ENCODE measurements at places on chromosomes 6 and 20.

- DNase-seq: no peak
Observed at GRCh38 chr6:1885576-1886011, 275.9 kb downstream of the FOXC1 start.

GRCh38 chr6:105484238-105485161 is 81.6 kb upstream of the PREP start:
- no peak for DNase-seq

DNA sequence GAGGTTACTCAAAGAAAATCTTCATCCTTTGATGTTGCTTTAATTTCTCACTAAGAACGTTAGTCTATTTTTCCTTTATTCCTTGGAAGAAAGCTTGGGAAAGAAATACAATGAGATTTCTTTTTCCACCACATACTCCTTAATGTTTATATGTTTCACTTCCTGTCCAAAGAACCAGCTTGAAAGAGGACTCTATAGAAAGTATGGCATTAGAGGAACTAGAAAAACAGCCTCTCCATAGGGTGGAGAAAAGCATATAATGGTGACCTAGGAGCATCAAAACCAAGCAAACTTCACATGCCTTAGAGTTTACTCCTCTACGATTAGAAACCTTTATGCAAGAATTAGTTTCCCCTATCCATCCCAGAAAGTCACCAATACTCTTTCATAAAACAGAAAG is 131.1 kb downstream of the OPRM1 start:
- no peak for DNase-seq

- DNase-seq: no peak
Observed at GRCh38 chr6:156627524-156627923, 149.7 kb upstream of the ARID1B start.

GRCh38 chr20:44961870-44962267 is 1.7 kb upstream of the TOMM34 start:
- DNase-seq: no peak

GRCh38 chr6:129812145-129812777 is 48.9 kb downstream of the TMEM244 start:
- DNase-seq: no peak

- DNase-seq: no peak
Observed at GRCh38 chr6:41372832-41373626, 37.6 kb downstream of the NCR2 start.

- no peak for DNase-seq
Observed at GRCh38 chr20:9348747-9349146, 165.6 kb upstream of the LAMP5 start.

DNA sequence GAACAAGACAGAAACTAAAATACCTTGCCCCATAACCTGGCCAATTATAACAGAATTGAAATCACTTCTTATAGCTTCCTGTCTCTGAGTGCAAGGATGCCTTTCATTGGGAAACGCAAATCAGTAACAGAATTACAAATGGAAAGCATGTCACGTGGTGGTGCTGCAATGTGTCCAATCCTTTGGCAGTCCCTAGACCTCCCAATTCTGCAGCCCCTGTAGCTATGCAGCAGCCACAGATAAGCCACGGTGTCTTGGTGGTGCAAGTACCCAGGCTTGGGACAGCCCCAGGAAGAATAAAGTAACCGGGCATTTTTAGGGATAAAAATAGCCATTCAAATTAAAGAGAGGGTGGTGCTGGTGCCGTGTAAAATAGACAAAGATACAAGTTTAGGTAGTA is 134.6 kb upstream of the CCN2 start:
- DNase-seq: no peak

- DNase-seq: no peak
Observed at GRCh38 chr20:59305908-59306655, 5.7 kb downstream of the EDN3 start.

DNA sequence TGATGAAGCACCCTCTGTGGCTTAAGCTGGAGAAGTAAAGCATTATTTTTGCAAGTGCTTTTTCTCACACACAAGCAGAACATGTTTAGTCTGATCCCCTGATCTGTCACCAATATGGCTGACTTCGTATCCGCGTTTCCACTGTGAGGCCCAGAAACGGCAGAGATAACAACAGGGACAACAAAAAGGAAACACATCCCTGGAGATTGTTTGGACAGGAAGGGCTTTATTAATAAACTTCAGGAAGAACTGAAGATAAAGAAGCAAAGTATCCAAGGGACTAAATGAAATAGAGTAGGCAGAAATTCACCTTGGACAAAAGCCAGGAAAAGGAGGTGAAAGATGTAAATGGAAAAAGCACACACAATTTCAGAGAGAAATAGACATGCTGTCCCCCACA is 49.2 kb downstream of the RARS2 start:
- no peak for DNase-seq

DNA sequence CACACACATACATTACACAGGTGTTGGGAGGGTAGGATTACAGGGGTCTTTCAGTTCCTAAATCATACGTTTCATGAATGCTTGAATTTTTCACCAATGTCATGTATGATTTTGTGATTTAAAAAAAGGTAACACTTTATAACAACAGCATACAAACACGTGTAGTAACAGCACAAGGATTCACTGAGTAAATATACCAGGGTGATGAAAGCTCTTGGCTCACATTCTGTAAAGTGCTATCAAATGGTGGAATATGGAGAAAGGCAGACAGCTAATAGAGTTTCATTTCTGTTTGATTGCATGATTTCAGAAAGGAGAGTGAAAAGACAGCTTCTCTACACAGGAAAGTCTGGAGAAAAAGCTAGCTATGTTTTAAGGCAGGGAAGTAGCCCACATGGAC is 231.9 kb downstream of the CD83 start:
- DNase-seq: no peak

DNA sequence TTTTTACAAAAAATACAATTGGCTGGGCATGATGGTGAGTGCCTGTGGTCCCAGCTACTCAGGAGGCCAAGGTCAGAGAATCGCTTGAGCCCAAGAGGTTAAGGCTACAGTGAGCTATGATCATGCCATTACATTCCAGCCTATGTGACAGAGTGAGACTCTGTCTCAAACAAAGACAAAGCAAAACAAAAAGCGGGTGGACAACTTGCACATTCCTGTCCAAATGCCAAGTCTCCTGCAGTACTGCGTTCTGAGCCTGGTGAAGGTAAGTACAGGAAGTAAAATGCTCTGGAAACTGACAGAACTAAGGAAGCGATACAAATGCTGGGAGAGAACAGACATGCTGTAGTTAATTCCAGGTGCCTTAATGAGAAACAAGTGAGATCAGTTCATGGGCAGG is 20.4 kb upstream of the TMEM242 start:
- no peak for DNase-seq
